ENCODE measurements at places on chromosomes 2 and 18.

GRCh38 chr2:132581591-132581990, 88.4 kb downstream of the LYPD1 start:
- no peak for DNase-seq

DNA sequence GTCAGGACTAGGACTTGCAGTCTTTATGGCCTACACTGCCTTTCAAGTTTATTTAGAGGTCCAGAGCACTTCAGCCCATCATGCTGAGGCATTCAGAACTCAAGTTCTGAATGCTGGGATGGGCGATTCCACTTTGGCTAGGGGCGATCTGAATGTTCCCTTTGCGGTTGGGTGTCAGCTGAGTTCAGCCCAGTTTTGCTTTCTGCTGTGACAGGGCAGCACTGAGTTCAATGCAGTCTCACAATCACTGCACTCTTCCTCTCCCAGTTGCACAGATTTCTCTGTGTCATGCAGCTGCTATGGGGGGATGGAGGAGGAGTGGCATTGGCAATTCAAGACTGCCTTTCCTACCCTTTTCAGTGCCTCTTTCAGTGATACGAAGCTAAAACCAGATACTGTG, 1232.0 kb upstream of the FAM98A start:
- DNase-seq = no peak

DNA sequence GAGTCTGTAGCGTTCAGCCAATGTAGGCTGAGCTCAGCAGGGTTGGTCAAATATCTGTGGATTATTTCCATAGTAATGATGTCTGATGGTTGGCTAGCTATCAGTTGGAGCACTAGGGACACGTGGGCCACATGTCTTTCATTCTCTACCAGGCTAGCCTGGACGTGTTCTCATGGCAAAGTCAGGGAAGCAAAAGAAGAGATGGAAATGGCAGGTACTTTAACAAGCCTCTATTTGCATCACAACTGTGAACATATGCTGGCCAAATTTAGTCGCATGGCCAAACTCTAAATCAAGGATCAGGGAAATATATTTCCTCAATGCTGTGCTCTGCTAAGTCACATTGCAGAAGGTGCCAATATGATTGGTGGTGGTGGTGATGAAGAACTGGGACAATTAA, 371.6 kb upstream of the CHST9 start:
- no peak for DNase-seq

- no peak for DNase-seq
These were observed 9.1 kb upstream of the PLCL1 start for GRCh38 chr2:197795277-197795676.

GRCh38 chr2:191217580-191217979, 27.6 kb upstream of the MYO1B start:
- DNase-seq = no peak

- DNase-seq = peak; percentile 47
These were observed 57.8 kb downstream of the PKDCC start for GRCh38 chr2:42105330-42106256.

GRCh38 chr18:49249521-49249920, 210.9 kb downstream of the DYM start:
- no peak for DNase-seq

DNA sequence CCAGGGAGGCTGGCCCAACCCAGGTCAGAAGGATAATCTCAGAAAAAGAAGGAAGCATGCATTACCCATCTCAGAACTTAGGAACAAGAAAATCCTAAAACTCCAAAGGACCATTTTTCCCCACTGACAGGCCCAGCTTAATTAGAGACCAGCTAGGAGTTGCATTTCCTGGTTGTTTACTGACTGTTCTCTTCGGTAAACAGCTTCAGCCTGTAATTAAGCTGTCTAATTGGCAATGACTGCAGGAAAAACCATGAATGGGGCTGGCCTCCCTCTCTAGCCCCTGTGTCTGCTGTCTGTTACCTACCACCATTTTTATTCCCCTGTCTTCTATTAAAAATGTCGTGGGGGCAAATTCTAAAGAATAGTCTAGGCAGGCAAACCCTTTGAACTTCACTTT, 146.5 kb downstream of the AGAP1 start:
- DNase-seq = no peak

- DNase-seq = no peak
These were observed 485.2 kb downstream of the EIPR1 start for GRCh38 chr2:2892378-2892777.

DNA sequence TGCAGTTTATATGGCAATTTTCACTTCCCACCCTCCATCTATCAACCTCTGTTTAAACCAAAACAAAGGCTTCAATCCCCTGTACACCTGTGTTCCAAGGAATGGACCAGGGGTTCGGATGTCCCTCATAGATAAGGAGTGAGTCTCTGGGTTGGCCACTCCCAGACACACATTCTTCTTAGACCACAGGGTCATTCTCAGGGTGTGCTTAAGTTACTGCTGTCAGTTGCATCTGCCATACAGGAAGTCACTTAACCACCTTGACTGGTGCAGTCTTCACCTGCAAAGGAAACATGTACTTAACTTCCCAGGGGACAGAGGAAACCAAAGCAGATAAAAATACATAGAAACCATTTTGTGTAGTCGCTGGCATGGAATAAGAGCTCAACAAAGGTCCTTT, 151.0 kb upstream of the NDUFV2 start:
- DNase-seq = no peak

GRCh38 chr2:50672282-50672681, 359.6 kb downstream of the NRXN1 start:
- no peak for DNase-seq

DNA sequence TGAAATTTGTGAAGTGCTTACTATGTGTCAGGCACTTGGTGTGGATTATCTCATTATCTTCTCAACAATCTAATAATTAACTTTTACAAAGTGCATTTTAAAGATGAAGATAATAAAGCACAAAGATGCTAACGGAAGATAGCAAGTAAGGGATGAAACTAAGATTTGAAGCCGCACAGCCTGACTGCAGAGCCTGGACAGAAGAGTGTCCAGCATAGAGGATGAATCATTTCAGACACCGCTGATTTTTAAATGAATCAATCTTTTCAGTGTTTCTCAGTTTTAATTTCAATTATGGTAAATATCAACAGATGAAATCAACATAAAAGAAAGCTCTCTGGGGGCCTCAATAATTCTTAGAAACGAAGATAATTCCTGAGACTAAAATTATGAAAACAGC, 24.5 kb upstream of the STAM2 start:
- DNase-seq = no peak

- no peak for DNase-seq
These were observed 20.8 kb downstream of the CRIM1 start for GRCh38 chr2:36376319-36376765.

GRCh38 chr2:25821225-25822056, 56.8 kb downstream of the ASXL2 start:
- DNase-seq = no peak

- no peak for DNase-seq
These were observed 662.2 kb downstream of the XIRP2 start for GRCh38 chr2:167550448-167550847.

GRCh38 chr18:4119813-4120212, 335.3 kb downstream of the DLGAP1 start:
- DNase-seq = no peak

DNA sequence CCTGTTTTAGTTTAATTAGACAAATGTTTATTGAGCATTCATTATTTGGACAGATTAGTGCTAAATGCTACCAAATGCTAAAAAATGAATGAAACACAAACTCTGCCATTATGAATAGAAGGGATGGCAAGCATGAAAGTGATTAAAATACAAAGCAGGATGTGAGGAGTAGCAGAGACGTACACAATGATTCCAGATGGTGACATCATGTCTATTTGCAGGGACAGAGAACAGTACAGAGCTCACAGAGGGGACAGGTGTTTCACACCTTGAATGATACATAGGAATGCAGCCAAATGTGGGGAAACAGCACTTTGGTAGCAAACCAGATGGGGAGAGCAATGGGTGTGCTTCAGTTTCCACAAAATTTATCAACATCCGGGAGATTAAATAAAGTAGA, 76.3 kb downstream of the CD226 start:
- no peak for DNase-seq

- DNase-seq = no peak
These were observed 69.3 kb upstream of the RGPD5 start for GRCh38 chr2:109724533-109725460.

DNA sequence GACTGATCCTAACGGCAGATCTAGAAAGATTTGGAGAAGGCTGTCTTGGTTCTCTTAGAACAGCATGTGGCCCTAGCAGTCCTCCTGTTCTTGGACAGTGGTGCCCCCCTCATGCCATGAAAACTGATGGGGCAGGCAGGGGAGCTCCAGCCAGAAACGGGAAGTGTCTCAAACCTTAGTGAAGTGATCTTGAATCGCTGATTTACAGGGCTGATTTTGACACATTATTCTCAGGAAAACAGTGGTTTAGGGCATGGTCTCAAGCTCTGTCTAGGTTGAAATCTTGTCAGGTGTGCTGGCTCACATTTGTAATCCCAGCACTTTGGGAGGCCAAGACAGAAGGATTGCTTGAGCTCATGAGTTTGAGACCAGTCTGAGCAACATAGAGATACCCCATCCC, 37.8 kb downstream of the SRSF7 start:
- DNase-seq = no peak

DNA sequence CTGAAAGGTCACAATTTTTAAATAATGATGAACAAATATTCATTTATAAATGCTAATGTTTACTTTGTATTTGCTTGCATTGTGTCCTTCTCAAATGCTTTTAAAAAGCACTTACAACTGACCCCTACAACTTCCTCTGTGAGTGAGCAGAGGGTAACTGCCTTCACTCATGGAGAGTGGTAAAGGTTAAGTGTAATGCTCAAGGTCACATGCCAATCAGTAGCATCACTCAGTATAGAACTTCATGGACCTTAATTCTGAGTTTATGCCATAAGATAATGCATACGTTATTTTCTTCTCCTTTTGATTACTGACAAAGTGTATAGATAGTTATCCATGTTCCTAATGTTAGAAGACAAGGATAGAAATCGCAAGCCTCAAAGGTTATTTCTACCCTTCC, 91.8 kb upstream of the SERTAD2 start:
- DNase-seq = no peak

GRCh38 chr2:143125717-143126116, 3.5 kb upstream of the ARHGAP15 start:
- no peak for DNase-seq

- DNase-seq = no peak
These were observed 65.2 kb upstream of the ST8SIA5 start for GRCh38 chr18:46821856-46822711.

DNA sequence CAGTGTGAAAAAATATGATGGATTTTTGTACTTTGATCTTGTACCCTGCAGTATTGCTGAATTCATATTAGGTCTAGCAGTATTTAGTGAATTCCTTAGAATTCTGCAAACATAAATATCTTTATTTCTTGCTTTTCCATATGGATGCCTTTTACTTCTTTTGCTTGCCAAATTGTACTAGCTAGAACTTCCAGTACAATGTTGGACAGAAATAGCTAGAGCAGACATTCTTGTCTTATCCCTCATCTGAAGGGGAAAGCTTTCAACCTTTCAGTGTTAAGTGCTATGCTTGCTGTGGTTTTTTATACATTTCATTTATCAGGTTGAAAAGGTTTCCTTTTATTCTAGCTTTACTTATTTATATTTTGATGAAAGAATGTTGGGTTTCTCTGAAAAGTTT, 1321.9 kb upstream of the CHAC2 start:
- DNase-seq = no peak

- no peak for DNase-seq
These were observed 12.0 kb downstream of the SEPTIN10 start for GRCh38 chr2:109601783-109602182.

DNA sequence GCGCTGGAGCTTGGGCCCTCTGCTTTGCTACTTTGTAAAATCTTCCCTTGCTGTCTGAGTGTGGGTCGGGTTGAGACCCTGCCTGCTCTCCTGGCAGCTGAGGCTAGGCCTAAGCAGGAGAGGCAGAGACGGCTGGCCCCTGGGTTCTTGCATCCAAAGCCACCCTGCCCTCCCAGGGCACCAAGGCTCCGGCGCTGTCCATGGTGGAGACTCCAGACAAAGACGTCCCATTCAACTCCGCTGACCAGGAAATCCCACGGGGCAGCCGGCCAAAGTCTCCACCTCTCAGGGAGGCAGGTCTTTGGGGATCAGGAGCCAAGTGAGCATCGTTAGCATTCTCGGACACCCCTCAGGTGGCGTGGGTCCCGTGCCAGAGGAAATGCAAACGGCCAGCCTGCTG, 2.6 kb upstream of the PRLH start:
- no peak for DNase-seq

DNA sequence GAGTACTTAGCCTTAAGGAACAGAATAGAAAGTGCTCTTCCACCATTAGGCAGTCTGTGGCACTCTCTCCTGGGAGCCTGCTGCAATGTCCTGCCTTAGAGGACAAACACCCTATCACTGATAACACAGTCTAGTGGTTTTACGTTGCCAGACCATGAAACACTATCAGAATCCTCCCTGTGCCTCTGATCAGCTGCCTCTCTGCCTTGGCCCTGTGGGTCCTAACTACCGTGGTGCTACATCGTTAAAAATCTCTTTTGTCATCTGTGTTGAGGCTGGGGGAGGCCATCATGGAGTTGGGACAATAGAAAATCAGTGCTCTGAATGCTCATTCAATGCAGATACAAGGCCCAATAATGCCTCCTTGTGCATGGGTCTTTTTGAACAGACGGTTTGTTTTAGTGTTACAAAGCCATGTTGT, 11.9 kb upstream of the APCDD1 start:
- no peak for DNase-seq

GRCh38 chr2:6287406-6287805, 578.3 kb downstream of the CMPK2 start:
- no peak for DNase-seq

GRCh38 chr18:42784632-42785031, 330.9 kb downstream of the RIT2 start:
- DNase-seq = no peak

GRCh38 chr2:43960921-43961320, 34.9 kb downstream of the LRPPRC start:
- no peak for DNase-seq

DNA sequence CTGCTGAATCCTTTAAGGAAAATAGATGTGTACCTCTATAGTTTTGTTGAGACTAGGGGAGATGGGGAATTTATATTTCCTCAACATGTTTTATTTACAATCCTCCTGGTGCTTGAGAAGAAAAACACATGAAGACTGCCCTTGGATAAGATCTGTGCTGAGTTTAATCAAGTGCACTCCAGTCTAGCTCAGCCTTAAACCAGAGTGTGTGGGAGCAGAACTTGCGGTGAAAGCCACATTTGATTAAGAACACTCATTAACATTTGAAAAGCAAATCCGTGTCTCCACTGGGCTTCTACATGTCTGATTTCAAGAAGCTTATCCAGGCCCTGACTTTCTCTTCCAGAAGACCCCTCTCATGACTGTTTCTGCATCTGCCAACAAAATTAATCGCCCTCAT, 84.8 kb upstream of the ITGA6 start:
- DNase-seq = no peak
